Sigmoid colon (tissue), 7 donors: ENCODE measurements at places on chromosomes 3 and 15. TPM values are rescaled to one million over a fixed set of nuclear protein-coding genes. Genes with fewer than 3 reads are reported as not detected.

DNA sequence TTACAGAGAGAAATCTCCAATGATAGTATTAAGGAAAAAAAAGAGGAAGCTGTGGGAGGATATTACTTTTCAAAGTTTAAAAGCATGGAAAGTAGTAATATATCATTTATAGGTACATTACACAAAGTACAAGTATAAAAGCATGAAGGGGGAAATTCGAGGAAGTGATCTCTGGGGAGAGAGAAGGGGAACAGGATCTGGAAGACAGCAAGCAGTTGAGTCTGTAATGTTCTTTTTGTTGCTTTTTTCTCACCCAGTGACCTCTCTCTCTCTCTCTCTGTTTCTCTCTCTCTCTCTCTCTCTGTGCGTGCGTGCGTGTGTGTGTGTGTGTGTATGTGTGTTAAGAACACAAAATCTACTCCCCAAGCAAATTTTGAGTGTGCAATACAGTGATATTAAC lies 10.2 kb downstream of the C3orf20 start:
- H3K4me3 ChIP-seq, result no peak overlapping the region
- no peaks in the 10 kb centered on the region for H3K27me3 ChIP-seq
- no peaks in the 10 kb centered on the region for H3K4me1 ChIP-seq
- no peak for DNase-seq
- H3K27ac ChIP-seq, result no peak overlapping the region
- no peaks in the 10 kb centered on the region for H3K36me3 ChIP-seq

- no peaks in the 10 kb centered on the region for H3K36me3 ChIP-seq
- H3K4me1 ChIP-seq, result no peaks in the 10 kb centered on the region
- no peak overlapping the region for H3K4me3 ChIP-seq
- no peak for DNase-seq
- H3K27ac ChIP-seq, result no peak overlapping the region
- H3K27me3 ChIP-seq, result no peaks in the 10 kb centered on the region
Measured at GRCh38 chr15:49079340-49080039, 33.2 kb upstream of the SECISBP2L start.

Gene MITF
- 68.3 TPM for total RNA-seq

Gene ALDH1L1
- total RNA-seq, result 23.2 TPM

DNA sequence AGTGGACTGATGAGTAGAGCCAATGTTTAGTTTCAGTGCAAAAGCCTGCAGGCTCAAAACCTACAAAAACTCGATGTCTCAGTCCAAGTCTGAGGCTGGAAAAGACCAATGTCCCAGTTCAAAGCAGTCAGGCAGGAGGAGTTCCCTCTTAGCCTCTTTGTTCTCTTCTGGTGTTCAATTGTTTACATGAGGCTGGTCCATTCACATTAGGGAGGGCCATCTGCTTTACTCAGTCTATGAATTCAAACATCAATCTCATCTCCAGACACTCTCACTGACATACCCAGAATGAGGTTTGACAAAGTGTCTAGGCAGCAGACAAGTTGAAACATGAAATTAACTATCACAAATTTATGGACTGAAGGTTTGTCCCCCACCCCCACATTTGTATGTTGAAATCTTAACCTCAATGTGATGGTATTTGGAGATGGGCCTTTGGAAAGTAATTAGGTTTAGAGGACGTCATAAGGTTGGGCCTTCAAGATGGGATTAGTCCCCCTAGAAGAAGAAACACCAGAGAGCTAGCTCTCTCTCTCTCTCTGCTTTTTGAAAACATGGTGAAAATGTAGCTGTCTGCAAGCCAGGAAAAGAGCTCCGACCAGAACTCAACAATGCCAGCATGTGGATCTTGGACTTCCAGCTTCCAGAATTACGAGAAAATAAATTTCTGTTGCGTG lies 438.5 kb upstream of the RGMA start:
- no peaks in the 10 kb centered on the region for H3K27me3 ChIP-seq
- DNase-seq, result no peak
- no peak overlapping the region for H3K27ac ChIP-seq
- no peak overlapping the region for H3K4me3 ChIP-seq
- H3K4me1 ChIP-seq, result peaks cover 5% of the 10 kb centered on the region
- no peaks in the 10 kb centered on the region for H3K36me3 ChIP-seq

Gene TIGIT
- not detected for total RNA-seq

DNA sequence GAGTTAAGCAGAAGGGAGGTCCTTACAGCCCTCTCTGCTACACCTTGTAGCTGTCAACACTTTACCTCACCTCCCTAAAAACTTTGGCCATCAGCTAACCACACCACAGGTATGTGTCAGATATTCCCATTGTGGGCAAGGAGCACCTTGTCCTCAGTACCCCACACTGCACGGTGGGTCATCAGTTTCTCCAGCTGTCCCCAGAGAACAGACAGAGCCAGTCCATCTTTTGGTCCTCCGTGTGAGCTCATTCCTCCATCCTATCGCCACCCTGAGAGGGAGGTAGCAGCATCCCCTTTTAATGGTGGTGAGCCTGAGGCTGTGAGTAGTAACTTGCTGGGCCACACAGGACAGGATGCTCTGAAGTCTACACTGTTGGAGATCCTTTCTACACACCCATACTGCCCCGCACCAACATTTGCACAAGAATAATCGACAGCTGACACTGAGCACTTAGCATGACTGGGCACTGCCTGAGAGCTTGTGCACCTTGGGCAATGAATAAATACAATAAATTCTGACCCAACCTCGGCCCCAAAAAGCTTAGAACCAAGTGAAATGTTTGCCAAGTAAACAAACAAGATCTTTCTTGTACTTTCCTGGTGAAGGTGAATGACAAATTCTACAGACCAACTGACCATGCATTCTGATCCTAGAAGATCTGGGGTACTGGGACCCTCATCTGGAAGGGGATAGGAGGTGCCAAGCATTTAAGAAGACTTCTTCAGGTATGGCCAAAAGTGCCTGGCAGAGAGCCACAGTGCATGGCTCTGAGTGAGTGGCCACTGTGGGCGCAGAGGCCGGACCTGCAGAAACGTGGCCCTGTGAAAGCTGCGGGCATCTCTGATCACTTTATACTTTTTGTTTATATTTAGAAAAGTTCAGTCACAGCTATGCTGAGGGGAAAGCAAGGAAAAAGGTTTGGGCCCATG lies 6.9 kb downstream of the CHCHD4 start:
- no peak for DNase-seq
- no peak overlapping the region for H3K4me3 ChIP-seq
- H3K36me3 ChIP-seq, result peaks cover 19% of the 10 kb centered on the region
- H3K27ac ChIP-seq, result no peak overlapping the region

Gene SLCO2A1
- total RNA-seq, result 10.0 TPM

DNA sequence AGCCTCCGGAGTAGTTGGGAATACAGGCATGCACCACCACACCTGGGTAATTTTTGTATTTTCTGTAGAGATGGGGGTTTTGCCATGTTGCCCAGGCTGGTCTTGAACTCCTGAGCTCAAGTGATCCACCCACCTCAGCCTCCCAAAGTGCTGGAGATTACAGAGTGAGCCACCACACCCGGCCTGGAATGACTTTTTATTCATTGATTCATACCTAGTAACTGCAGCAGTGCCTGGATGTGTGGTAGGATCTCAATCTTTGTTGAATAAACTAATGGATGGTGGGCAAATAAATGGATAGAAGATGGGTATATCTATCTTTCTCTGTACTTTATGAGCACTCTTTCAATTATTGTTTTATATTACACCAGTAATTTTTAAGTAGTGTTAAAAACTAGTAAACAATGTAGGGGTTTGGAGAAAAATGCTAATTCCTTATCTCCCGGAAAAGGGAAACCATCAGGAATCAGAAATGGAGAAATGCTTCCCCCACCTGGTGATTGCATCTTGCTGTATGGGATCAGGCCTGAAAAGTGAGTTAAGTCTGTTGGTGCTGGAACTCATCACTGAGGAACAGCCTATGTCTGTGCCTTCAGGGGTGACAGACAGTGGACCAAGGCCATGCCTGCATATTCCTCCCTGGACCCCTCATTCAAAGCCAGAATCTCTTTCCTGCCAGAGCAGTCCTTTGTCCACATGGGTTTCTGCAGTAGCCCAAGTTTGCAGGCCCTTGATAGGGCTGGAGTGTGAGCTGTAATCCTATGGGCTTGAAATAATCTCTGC lies 161.0 kb upstream of the CTDSPL start:
- no peaks in the 10 kb centered on the region for H3K27me3 ChIP-seq
- H3K36me3 ChIP-seq, result no peaks in the 10 kb centered on the region
- peaks cover 8% of the 10 kb centered on the region for H3K4me1 ChIP-seq
- H3K4me3 ChIP-seq, result no peak overlapping the region

Gene SLITRK3
- 5.6 TPM for total RNA-seq

GRCh38 chr3:183254487-183255347 lies 1.7 kb downstream of the B3GNT5 start:
- H3K4me1 ChIP-seq, result peaks cover 13% of the 10 kb centered on the region
- peak overlapping the region; percentile 77 for H3K4me3 ChIP-seq
- H3K36me3 ChIP-seq, result no peaks in the 10 kb centered on the region
- DNase-seq, result peak; percentile 65
- H3K27me3 ChIP-seq, result no peaks in the 10 kb centered on the region
- peak overlapping the region; percentile 70 for H3K27ac ChIP-seq

- peaks cover 21% of the 10 kb centered on the region for H3K4me1 ChIP-seq
- no peak overlapping the region for H3K4me3 ChIP-seq
- H3K27me3 ChIP-seq, result no peaks in the 10 kb centered on the region
- no peak overlapping the region for H3K27ac ChIP-seq
Measured at GRCh38 chr3:73327052-73327451, 265.6 kb downstream of the EBLN2 start.

GRCh38 chr15:77630956-77631744 lies 1.6 kb downstream of the LINGO1 start:
- H3K36me3 ChIP-seq, result no peaks in the 10 kb centered on the region
- peak overlapping the region; percentile 45 for H3K4me3 ChIP-seq
- peaks cover 27% of the 10 kb centered on the region for H3K4me1 ChIP-seq
- no peak overlapping the region for H3K27ac ChIP-seq
- no peak for DNase-seq
- H3K27me3 ChIP-seq, result peaks cover 29% of the 10 kb centered on the region

Gene LSAMP
- 47.1 TPM for total RNA-seq
